ENCODE measurements at places on chromosomes 12 and 14. TPM values are rescaled to one million over a fixed set of nuclear protein-coding genes. Genes with fewer than 3 reads are reported as not detected.
A peak's percentile ranks its signal among the peaks of the same experiment; 100 is the strongest.

Gene CRACR2A
- 1.9 TPM for total RNA-seq

Gene MYL2
- total RNA-seq: not detected

GRCh38 chr12:52521568-52522266 is 1.5 kb upstream of the KRT5 start:
- DNase-seq: peak; percentile 64

DNA sequence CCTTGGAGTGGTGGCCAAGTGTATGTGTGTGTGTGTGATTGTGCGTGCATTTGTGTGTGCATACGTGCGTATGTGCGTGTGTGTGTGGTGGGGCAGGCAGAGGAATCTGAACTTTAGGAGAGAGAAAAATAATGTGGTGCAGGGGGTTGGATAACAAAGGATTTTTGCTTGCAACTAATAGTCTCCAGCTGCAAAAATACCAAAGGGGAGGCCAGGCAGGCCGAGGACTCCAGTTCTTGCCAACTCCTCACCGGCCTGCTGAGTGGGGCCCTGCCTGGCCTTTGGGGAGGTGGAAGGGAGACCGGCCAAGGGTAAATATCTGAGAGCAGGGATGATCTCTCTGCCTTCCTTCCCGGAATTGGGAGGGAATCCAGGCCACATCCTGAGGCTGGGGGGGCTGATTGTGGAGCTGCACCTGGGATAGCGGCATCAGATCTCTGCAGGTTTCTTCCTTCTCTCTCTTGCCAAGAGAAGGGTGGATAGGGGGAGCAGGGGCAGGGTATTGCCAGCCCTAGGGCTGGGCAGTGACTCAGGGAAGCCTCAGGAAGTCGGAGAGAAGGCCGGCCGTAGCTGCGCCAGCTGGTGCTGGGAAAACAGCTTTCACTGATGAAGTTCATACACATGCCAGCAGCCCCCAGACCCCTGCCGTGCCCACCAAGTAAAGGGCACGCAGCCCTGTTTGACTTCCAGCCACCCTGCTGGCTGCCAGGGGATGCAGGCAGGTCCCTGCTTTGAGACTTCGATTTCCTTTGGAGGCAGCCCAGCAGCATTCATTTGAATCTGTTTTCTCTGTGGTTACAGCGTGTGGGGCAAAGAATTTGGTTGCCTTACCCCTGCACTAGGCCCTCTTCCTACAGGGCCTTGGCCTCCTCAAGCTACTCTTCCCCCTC is 4.6 kb upstream of the LRP1-AS start:
- peak; percentile 91 for DNase-seq

DNA sequence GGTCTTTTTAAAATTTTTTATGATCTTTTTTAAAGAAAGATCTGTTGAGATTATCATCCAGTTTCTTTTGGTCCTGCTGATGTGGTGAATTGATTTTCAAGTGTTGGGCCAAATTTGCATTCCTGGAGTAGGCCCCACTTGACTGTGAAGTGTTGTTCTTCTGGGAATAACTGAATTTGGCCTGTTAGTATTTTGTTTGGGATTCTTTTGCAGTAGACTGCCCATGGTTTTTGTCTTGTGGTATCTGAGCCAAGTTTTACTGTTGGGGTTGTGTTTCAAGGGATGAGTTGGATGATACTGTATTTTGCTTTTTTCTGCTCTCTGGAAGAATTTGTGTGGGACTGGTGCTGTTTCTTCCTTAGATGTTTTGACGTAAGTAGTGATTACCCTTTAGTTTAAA is 4.0 kb upstream of the SYCP3 start:
- DNase-seq: no peak

DNA sequence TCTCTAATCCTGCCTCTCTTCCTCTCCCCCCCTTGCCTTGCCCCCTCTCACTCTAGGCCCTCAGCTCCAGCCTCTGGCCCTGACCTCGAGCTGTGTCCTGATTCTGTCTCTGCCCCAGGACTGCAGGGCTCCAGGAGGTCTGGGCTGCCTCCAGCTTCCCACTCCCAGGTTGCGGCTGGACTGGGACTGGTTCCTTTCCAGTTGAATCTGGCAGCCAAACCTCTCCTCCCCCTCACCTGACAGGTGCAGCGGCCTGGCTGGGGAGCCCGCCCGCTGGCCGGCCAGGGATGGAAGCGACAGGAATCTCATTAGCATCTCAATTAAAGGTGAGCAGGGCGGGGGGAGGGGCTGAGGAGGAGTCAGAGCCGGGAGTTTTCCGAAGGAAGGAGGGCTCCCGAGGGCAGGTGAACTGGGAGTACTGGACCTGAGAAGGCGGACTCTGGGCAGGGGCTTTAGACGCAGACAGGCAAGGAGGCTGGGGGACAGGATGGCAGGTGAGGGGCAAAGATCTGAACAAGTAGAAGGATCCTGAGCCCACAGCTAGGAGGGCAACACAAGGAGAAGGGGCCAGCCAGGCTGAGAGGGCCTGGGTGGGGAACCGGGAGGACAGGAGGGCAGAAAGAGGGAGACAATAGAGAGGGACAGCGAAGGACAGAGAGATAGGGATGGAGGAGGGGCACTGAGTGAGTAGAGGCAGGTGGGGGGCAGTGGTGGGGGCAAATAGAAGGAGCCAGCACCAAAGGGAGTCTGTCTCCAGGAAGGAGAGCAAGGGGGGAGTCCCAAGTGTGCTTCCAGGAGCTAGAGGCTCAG is at the start of gene SCNN1A:
SCNN1A (minus strand) TSS at position 295 of the 810 bp plus-strand sequence. CDS start 780 bp downstream, outside the sequence.
- DNase-seq: no peak

GRCh38 chr14:77148510-77149231 is 7.1 kb upstream of the ZDHHC22 start:
- DNase-seq: no peak

GRCh38 chr12:90910958-90911357 is 44.0 kb downstream of the CCER1 start:
- DNase-seq: no peak

DNA sequence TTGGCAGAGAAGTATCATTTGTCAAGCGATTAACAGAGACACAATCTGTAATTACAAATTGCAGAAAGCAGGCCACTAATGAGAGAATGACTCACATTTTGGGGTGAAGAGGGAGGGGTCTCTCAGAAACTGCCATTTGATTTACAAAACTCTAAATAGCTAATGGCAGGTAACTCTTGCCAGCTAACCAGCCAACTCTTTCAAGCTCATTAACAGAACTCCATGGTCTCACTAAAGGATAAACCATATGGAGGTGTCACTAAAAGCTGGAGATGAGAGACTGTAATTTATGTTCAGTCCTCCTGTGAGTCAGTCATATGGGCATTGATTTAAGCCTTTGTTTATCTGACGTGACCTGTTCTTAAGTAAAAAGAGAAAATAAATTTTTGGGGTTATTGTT is 336.4 kb downstream of the FOXG1 start:
- no peak for DNase-seq

DNA sequence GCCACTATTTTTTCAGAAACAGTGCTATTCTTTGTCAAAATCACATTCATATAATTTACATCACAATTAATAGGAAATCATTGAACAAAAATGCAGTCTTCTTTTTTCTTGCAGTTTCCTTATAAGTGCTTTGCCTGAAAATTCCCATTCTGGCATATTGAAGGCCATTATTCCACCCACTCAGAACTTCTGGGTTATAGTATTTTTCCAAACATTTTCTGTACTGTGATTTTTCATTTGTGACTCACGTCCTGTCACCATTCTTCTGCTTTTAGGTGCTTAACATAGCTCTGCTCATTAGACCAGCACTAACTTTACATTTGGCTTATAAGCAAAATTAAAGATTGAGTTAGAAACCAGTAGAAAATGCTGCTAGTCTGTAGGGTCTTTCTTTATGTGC is 241.0 kb upstream of the NPAS3 start:
- peak; percentile 63 for DNase-seq

- DNase-seq: peak; percentile 91
Observed at GRCh38 chr12:90253674-90254181, 545.1 kb upstream of the ATP2B1 start.

DNA sequence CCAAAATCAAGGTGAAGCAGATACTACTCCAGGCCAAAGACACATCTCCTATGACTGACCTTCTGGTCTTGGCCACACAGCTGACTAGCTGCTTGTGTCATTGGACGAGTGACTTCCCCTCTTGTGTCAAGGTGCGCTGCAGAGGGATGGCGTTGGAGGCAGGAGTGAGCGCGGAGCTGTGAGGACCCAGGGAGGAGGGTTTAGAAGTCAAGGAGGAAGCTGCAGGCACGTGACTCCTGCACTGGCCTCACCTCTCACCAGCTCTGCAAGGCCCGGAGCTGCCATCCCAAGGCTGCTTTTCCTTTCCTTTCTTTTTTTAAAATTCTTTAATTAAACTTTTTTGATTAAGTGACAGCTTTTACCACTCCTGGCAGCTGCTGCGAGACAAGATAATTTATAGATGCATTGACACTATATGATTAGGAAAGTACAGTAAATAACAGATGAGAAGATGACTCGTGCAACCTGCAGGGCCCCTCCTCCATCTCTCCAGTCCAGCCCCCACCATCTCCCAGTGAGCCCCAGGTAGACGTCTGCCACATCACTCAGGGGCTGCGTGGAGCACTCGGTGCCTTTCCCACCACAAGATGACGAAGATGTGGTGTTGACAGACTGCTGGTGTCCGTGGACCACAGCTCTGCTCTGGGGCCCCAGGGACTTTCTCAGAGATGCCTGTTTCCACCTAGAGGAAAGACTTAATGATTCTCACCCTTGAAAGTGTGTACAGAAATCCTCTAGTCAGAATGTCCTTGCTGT is 350.6 kb downstream of the CACNA1C start:
- no peak for DNase-seq

GRCh38 chr12:39619316-39619659 is 315 bp downstream of the ABCD2 start:
- DNase-seq: no peak

- DNase-seq: peak; percentile 87
Observed at GRCh38 chr12:64029013-64029857, 184.7 kb downstream of the SRGAP1 start.

- DNase-seq: no peak
Observed at GRCh38 chr12:110778833-110779577, 36.3 kb upstream of the PPP1CC start.

DNA sequence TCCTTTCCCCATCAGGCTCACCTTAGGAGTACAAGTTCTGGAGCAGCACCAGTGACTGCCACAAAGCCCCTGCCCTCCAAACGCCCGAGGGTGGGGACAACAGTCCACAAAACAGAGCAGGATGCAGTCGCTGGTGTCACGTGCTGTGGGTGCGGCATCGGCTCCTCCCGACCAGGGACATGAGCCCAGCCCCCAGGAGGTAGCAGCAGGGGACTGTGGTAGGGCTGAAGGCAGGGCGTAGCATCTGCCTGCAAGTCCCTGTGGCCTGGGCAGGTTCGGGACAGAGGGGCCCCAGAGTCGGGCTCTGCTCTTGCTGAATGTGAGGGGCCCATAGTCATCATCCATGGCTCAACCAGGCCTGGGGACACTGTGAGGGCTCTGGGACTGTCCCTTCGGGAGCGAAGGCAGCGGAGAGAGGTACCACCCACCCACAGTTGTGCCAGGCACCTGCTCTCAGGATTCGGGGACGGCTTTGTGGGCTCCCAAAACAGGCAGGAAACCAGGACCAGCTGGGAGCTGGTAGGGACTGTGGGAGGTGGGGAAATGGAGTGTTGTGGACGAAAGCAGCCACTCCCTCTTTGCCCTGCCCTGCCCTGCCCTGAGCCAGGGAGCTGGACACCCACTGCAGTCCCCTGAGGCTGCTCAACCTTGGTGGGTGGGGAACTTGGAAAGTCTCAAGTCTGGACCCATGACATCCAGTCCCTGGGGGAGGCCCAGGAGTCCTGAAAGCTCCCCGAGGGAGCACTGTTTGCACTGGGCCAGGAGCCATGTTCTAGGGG is 30.7 kb downstream of the FBRSL1 start:
- no peak for DNase-seq

GRCh38 chr12:49347311-49348193 is 864 bp downstream of the DNAJC22 start:
- peak; percentile 84 for DNase-seq

DNA sequence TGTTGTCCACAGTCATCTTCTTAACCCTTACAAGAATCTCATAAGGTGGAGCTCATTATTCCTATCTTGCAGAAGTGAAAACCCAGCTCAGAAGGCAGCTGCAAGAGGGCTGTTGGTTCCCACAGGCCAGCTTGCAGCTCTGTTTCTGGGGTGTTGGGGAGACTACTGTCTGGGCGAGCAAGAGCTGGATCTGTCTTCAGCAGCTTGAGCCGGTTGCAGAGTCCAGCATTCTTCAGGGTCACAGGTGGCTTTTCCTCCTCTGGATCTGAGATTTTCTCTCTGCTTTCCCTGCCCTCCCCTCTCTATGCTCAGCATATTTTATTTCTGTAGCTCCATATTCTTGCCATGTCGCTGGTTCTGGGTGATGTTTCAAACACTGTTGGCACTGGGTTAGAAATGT is 87.4 kb downstream of the PAPOLA start:
- no peak for DNase-seq

DNA sequence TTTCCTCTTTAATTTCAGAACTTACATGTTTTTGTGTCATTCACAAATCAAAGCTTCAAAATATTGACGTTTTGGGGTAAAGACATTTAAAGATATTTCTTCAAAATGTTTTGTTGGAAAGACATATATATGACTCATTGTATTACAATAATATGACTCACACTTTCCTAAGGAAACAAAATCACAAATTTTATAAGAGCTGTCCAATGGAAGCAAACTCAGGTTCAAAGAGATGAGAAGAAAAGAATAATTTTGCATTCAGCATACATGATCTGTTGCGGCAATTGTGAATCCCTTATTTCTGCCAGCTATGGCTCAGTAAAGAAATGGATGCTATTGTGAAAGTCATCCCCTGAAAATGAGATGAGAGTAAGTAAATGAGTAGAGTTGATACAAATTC is 82.7 kb downstream of the GRIP1 start:
- DNase-seq: peak; percentile 37

DNA sequence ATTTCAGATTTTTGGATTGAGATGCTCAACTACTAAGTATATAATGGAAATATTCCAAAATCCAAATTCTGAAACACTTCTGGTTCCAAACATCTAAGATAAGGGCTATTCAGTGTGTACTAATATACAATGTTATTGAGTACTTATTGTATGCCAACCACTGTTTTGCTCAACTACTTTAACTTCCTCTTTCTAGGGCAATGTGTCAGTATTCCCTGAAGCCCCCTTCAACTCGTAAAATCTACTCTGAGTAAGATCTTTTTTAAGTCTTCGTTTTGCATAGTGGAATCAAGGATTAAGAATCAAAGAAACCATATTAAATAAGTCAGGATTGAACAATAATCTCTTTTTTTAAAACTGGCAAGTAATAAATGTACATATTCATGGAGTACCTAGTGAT is 45.5 kb downstream of the SPATA7 start:
- DNase-seq: no peak
